ENCODE measurements at places on chromosomes 3 and 15.

GRCh38 chr15:78317145-78317836 is 17.9 kb upstream of the SKIC8 start:
- DNase-seq = no peak

GRCh38 chr15:41860049-41860828 is 21.6 kb downstream of the PLA2G4B start:
- no peak for DNase-seq

GRCh38 chr15:27722102-27722501 is 377.0 kb downstream of the OCA2 start:
- no peak for DNase-seq

DNA sequence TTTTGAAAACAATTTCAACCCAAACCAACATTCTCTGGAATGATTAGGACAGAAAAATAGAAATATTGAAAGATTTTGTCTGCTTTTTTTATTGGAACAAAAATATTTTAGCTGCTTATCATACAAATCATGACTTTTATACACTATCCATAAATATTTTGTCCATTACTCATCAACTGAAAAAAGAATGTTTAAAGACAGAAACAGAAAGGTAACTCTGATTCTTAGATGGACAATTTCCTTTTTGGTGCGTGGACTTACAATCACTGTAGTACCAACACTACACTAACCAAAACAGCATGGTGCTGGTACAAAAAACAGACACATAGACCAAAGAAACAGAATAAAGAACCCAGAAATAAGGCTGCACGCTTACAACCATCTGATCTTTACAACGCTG is 582.8 kb upstream of the CCDC54 start:
- DNase-seq = no peak

DNA sequence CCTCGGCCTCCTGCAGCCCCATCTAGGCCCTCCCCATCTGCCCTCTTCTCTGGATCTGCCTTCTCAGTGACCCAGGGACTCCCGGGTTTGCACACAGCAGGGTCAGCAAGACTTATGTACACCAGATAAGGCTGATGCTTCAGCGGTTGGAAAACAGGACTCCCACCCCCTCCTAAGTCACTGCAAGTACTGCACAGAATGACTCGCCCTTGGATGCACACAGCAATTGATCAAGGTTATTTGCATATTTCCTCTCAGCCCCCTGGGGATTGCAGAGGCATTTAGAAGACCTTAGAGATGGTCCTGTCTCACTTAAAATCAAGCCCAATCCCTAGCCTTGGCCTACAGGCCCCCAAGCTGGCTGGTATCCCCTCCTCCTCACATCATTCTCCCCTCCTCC is 8.9 kb downstream of the ACAN start:
- DNase-seq = no peak

- no peak for DNase-seq
Observed at GRCh38 chr3:12165909-12166308, 7.2 kb upstream of the TIMP4 start.

DNA sequence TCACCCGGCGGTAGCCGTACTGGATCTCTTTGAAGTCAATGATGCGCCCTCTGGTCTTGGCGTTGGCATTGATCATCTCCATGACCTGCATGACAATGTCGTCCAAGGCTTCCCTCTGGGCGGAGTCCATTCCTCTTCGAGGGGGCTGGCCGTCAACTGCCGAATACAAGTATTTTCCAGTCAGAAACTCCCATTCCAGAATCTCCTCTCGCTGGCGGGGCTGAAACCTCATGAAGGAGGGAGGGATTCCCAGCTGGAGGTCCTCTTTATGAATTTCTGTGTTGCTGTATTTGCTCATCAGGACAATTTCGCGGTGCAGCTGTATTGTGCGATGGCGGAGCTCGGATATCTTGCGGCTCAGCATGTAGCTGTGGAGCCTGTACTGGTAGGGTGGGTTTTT is 73.4 kb downstream of the CHSY1 start:
- no peak for DNase-seq

DNA sequence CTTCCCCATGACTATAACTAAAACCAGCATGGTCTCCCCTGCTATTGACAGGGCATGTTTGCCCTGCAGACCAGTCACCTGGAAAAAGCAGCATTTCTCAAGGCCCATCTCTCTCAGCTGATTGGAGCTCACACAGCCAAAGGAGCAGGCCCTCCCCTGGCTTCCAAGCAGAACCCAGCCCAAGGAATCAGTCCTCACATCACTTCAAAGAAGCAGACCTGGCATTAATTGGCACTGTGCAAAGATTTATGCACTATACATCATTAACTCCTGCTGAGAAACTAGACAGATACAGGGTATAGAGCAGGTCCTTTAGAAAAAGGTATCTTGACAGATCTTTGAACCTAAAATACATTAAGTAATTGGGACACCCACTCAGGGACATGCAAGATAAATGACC is 323.8 kb upstream of the PPP2R3A start:
- DNase-seq = no peak

GRCh38 chr3:133884054-133884886 is 11.4 kb downstream of the RAB6B start:
- no peak for DNase-seq

DNA sequence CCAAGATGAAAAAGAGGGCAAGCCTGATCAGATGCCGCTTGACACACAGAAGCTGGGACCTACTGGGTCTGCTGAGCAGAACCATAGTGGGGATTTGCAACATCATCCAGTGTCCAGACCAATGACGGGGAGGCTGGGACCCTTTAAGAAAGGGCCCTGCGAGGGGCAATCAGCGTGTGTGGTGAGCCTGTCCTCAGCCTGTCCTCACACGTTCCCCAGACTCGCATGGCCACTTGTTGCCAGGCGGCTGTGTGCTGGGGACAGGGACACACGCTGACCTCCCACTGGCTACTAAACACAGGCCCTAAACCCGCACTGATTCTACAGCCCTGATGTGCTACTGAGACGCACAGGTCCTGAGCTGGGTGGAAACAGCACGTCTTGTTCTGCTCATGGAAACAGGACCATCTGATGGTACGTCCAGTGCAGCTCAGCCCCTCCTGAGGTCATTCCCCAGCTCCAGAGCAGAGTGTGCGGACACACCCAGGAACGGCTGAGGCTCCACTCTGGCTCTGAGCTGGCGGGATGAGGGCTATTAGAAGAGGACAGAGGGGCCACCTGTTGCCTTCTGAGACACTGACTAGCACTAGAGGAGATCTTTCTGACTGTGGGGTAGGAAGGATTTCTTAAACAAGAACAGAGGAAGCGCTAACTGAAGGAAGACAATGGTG is 24.4 kb downstream of the PCSK6 start:
- DNase-seq = no peak

- no peak for DNase-seq
Observed at GRCh38 chr3:72355168-72355567, 493.1 kb downstream of the SHQ1 start.

DNA sequence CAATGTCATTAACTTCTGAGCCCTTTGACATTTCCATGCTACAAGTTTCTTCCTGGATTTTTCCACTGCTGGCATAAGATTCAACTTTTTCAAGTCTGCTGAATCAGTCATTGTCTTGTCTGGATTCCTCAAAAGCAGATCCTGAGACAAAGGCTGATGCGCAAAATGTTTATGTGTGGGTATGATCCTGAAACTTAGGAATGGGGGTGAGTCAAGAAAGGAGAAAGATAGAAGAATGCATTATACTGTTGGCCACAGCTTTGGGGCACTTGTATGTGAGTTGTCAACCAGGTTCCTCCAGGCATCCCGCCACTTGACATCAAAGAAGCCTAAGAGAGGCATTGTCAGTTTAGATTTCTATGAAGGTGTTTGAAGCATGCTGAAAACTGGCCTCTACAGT is 50.4 kb downstream of the FOXB1 start:
- DNase-seq = no peak

Data from right renal cortex interstitium (tissue), 3 donors.